ENCODE measurements at places on chromosomes 3 and 15.

DNA sequence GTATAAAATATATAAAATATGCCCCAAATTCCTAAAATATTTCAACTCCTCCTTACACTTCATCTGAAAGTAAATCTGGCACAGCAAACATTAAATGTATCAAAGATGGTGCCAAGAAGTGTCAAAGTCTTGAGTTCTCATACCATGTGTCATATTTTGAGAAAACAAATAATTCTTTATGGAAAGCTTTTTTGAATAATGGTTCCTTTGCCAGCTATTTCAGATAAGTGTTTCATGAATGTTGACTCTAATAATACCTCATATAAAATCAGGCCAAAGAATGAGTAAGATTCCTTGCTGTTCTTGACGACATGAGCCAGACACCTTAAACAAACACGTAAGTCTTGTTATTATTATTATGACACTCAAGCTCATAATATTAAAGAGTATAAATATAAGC is 30.3 kb upstream of the ZNF385D start:
- DNase-seq, result no peak

DNA sequence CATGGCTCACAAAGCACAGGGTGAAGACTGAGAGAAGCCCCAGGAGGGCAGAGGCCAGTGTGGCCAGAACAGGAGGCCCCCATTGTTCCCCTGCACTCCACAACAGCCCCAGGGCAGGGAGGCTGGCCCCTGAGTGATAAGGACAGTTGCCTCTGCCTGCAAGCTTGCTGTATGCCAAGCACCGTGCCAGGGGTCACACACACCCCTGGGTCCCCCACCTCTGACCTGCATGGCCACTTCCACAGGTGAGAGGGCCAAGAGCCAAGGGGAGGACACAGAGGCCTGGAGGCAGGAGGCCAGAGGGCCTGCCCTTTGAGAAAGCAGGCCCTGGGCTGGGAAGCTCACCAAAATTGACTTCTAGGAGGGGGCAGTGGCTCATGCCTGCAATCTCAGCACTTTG is 23.7 kb downstream of the ATRIP start:
- DNase-seq, result no peak

- no peak for DNase-seq
Measured at GRCh38 chr3:169602482-169602881, 61.0 kb downstream of the MECOM start.

GRCh38 chr3:118932822-118933558 is 101.7 kb downstream of the IGSF11 start:
- no peak for DNase-seq

DNA sequence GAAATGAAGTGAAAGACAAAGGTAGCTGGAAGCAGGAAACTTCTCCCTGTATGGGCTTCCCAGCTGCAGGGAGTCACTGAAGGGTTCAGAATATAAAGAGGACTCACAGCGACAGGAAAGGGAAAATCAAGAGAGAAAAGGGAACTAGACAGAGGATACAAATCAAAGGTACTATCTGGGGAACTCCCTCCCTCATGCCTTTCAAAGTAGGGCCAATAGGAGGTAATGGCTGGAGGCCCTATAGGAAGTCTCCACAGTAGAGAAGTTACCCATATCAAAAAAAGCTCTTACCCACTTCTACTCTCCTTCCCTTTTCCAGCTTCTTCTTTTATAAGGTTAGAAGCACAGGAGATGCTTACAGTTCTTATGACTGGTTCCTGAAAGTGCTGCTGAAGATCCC is 43.5 kb downstream of the FMN1 start:
- no peak for DNase-seq

DNA sequence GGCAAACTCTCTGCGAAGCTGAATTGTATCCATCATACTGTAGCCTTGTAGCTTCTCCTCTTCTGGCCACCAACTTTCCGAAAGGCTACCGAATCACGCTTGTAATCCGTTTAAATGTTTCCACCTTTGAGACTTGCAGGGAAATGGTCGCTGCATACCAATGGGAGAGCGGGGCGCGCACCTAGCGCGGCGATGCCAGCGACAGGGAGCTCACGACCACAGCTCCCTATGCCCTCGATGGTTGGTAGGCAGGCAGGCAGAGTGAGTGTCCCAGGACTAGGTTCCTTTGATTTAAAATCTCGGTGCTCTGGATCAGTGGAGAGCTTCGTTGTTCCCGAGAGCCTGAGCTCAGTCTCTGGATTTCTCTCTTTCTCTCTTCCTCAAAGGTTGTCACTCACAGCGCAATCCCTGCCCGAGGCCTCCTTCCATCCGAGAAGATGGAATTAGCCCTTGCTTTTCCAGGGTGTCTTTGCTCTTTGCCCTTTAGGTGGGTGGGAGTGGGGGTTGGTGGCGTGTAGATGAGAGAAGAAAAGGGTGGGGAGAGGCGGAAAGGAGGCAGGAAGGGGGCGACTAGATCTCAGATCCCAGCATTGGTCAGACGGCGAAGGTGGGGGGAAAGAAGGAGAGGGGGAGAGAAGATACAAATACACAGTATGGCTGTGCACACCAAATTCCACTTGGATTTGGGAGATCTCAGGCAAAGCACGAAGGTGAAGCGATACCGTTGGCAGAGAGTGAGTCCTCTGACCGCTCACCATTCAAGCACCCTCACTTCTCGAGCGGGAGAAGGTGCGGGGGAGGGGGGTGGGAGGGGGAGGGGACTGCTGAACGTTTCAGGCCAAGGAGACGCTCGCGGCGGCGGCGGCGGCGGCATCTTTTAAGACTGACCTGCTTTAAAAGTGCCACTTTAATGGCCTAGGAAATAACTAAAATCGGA is at the start of gene SLITRK3:
Gene SLITRK3, minus strand, starts transcription at position 745 of the 937 bp plus-strand sequence. CDS start 5,554 bp downstream, outside the sequence.
- no peak for DNase-seq

DNA sequence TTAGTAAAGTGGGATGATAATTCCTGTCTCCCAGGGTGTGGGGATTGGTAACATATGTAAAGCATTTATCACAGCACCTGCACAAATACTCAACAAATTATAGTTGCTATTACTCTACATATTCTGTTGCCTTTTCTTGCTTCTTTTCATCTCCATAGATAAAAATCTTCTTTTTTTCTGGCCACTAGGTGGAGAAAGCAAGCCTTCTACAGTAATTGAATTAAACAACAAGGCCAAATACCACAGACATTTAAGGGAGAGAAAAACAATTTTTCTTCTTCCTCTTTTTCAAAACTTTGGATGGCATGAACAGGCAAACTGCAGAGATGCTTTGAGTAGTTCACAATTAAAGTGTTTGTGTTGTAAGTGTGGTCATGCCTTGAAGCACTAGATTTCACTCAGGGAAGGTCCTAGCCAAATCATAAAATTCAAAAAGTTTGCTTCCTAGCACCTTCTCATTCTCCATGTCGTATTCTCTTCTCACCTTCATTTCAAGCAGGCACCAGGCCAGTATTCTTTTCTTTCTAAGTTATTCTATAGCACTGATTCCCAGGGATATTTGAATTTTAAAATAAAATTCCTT is 493.4 kb upstream of the TGFBR2 start:
- no peak for DNase-seq

DNA sequence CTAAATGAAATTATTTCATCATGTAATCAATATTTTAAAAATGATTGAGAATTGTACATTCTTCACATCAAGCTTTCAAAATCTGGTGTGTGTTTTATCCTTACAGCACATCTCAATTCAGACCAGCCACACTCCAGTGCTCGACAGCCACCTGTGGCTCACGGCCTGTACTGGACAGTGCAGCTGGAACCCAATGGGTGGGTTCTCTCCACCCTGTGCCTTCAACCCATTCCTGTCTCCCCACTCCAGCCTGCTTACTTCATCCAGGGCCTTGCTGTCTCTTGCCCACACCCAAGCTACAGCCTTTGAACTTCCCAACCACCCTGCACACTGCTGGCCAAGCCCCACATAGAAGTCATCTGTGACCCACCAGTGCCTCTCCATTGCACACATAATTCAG is 17.6 kb downstream of the CYP19A1 start:
- DNase-seq, result no peak

DNA sequence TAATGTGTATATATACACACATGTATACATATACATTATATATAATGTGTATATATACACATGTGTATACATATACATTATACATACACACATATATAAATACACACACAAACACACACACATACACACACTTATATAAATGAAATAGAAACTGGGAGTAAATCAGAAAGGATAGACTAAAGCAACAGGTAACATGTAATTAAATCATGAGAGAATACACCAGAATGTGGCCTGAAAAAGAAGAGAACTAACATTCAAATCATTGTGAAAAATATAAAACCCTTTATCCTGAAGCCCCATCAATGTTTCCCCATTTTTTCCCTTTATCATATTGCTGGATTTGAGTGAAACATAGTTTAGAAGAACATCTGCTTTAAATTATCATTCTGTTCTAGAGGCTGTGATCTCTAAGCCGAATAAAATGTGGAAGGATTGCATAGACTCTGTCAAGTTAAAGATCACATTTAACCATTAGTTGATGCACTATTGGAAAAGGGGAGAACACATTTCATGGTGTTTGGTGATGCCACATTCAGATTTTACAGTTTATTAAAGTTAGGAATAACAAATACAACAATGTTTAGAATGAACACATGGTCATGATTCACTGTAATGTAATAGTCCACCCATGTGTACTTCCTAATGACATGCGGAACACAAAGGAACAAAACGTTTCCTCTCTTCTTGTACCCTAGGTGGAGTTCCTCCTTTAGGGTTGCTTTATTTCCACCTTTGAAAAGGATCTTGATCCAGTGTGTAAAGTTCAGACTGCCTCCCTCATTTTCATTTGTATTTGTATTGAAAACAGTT is 12.5 kb upstream of the THRB start:
- DNase-seq, result no peak

DNA sequence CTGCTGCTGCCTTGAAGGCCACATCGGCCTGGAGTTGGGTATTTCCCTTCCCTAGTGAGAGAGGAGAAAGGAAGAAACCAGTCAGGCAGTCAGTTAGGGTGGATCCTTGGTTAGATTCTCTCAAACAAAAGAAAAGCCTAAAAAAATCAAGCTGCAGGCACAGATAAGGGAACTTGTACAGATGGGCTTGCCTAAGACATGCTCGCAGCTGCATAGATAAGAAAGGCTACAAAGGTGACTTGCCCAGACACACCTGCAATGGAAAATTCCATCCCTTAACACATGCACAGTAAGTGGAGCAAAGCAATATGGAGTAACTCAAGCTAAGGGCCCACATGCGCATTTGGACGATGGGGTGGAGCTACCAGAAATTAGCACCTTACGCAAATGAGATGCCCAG is 199.7 kb upstream of the ARPP21 start:
- no peak for DNase-seq

GRCh38 chr15:48634893-48635292 is 10.6 kb downstream of the FBN1 start:
- DNase-seq, result no peak

- no peak for DNase-seq
Measured at GRCh38 chr3:128455786-128456748, 10.6 kb downstream of the DNAJB8 start.

DNA sequence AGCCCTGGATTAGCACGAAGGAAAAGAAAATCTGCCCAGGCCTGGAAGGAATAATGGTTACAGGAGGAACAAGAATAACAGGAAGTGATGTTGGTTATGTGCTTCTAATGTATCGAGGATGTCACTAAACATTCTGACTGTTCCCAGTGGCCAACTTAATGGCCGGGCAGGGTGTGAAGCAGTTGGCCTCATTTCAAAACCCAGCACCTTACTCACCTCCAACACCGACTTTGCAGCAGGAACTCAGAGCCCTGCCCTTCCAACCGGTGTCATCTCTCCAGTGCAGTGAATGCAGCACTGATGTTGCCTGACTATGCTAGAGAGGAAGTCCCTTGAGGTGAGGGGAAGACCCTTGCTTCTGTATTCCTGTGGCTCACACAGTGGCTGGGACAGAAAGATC is 162.4 kb upstream of the LRTM1 start:
- no peak for DNase-seq

DNA sequence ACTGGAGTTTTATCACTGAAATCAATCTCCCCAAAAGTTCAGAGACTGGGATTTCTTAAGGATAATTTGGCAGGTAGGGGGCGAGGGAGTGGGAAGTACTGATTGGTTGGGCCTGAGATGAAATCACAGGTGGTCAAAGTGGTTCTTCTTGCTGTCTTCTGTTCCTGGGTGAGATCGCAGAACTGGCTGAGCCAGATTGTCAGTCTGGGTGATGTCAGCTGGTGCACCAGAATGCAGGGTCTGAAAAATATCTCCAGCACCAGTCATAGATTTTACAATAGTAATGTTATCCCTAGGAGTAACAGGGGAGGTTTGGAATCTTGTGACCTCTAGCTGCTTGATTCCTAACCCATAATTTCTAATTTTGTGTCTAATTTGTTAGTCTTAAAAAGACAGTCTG is 86.7 kb upstream of the SLC25A36 start:
- no peak for DNase-seq

GRCh38 chr3:124532071-124532470 is 198.2 kb upstream of the UMPS start:
- no peak for DNase-seq

DNA sequence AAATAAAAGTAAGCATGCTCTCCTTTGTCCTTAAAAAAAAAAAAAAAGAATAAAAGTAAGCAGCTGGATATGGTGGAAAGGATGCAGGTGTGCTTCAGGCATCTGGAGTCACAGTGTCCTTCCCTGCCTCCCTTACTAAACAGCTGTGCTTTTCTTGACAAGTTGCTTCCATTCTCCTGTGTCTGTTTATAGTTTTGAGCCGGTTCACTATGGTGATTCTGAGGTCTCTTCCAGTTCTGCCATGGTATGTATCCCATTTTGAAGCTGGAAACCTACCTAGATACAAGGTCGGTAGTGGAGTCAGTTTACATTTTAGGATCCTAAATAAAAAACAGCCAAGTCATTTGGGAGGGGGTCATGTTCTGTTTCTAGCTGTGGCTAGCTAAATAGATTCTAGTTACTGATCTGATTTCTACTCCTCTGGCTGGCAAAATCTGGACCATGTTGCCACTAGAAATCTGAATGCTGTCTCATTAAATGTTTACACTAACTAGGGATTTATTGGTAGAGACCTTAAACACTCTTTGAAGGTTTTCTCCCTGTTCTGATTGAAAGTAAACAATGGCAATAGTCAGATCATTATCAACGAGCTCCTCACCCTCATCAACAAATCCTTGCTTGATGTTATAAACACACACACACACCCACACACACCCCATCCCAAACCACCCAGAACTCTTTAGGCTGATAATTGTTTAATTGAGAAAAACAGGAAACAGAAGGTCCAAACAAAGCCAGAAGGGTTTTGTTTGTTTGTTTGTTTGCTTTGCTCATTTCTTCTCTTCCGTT is 7.9 kb downstream of the TNFSF10 start:
- DNase-seq, result no peak

- no peak for DNase-seq
Measured at GRCh38 chr3:44056446-44057240, 185.0 kb upstream of the TOPAZ1 start.

DNA sequence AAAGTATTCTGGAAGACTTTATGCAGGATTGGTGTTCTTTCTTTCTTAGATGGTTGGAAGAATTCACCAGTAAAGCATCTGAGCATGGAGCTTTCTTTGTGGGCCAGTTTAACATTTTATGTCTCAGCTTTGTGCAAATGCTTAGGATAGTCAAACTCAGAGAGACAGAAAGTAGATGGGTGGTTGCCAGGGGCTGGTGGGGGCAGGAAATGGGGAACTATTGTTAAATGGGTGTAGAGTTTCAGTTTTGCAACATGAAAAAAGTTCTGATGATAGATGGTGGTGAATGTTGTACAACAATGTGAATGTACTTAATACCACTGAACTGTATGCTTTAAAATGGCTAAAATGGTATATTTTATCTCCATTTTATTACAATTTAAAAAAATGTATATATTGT is 24.8 kb downstream of the SPCS1 start:
- DNase-seq, result no peak

All from urothelium cell line (cell line).